ENCODE measurements at places on chromosomes 5 and 9. TPM values are rescaled to one million over a fixed set of nuclear protein-coding genes. Genes with fewer than 3 reads are reported as not detected.

- peak; percentile 58 for DNase-seq
Observed at GRCh38 chr5:95620870-95621838, 1.3 kb downstream of the GPR150 start.

GRCh38 chr5:67003685-67003934 is 193.0 kb downstream of the CD180 start:
- no peak for DNase-seq

DNA sequence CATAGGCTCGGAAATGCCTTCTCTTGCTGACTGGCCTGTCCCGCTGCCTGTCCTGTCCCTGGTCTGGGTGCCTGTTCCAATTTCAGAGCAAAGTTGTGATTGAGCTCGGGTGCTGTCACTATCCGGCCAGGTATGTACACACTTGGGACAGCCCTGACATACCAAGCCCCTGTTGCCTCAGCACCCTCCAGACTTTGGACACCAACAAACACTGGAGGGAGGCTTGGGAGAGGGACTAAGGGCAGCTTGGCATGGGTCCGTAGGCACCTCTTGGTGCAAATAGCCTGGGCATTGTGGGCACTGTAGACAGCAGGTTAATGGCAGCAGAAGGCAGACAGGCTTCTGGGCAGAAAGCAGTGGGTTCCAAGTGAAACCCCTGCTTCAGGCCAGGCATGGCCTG is 86.3 kb upstream of the SEMA6A start:
- no peak for DNase-seq

The RNF183 gene
- 0.40 TPM for total RNA-seq

The PCDHGA12 gene
- not detected for total RNA-seq

The TAF1L gene
- total RNA-seq, result not detected

DNA sequence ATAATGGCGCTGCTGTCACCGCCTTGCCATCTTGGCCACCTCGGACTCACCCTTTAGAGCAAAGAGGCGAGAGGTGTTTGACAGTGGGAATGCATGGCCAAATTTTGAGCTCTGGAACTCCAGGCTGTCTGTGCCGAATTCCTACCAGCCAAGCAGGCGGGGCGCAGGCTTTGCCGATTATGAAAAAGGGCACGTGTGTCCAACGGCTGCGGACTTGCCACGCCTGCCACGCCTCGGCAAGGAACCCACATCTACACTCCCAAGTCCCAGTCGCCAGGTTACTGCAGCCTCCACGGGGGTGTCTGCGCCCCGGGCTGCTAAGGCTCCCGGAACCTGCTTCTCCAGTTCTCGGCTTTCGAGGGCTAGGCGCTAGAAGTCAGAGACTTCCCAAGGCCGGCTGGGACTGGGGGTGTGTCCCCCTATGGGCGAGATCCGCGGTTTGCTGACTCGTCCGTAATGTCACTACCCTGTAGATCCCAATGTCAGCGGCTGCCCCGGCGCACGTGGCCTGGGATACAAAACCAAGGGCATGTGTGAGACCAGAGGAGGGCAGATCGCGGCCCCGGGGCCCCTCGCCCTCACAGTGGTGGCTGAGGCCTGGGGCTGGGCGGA is 2.8 kb downstream of the NPR3 start:
- no peak for DNase-seq

- no peak for DNase-seq
Observed at GRCh38 chr9:79757881-79758669, 186.3 kb downstream of the TLE4 start.

DNA sequence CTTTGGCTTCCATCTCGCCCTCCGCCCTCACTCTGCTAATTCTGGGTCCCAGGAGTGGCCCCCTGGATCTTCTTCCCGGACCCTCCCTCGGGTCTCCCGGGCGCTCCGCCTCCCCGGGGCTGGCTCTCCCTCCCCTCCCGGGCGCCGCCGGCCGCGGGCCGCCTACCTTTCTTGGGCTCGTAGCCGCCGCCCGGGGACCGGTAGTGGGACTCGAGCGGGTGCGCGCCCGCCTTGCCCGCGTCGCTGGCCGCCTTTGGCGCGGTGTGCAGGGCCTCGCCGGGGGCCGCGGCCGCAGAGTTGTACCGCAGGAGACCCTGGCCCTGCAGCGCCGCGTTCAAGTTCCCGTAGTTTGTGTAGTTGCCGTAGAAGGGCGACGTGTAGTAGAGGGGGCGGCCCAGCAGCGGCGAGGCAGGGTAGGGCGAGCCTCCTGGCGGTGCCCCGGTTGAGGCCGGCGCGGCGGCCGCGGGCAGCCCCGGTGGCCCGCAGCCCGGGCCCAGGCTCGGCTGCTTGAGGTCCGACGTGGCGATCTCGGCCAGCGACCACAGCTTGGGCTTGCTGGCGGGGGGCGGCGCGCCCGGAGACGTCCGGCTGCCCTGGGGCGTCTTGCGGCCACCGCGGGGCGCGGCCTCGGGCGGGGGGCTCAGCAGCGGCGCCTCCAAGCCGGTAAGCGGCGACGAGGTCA is 3.2 kb downstream of the IRX2 start:
- no peak for DNase-seq

The RELL2 gene
- 18.8 TPM for total RNA-seq

DNA sequence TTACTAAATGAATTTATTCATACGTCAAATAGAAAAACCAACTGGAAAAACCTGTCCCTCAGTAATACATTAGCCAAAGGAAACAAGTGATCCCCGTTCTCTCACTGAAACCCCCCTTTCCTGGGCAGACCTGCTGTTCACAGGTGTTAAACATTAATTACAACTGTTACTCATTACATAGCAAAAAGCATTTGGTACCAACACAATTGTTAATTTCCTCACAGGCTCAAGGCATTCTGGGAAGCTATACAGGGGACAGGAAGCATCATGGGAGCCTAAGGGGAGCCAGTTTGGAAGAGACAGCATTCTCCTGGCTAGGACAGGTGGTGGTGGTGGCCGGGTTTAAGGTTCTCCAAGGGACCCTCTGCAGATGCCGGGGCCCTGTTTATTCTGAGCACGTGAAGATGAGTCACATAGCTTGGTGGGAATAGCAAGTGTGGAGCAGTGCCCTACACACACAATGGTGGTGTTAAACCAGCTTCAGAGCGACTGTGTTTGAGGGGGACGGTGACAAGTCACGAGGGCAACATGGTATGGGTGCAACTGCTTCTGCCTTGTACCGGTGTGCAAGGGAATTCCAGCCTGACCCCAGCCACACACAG is 62.6 kb upstream of the SLC25A51 start:
- no peak for DNase-seq

DNA sequence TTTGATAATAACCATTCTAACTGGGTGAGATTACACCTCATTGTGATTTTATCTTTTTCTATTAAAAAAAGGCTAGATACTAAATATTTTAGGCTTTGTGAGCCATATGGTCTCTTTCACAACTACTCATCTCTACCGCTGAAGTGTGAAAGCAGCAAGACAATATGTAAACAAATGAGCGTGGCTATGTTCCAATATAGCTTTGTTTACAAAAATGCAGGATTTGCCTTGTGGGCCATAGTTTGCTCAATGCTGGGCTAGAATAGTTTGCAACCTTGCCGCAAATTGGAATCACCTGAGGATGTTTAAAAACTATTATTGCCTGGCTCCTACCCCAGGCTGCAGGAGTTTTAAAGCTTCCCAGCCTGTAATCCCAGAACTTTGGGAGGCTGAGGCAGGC is 10.2 kb upstream of the GPR150 start:
- no peak for DNase-seq

DNA sequence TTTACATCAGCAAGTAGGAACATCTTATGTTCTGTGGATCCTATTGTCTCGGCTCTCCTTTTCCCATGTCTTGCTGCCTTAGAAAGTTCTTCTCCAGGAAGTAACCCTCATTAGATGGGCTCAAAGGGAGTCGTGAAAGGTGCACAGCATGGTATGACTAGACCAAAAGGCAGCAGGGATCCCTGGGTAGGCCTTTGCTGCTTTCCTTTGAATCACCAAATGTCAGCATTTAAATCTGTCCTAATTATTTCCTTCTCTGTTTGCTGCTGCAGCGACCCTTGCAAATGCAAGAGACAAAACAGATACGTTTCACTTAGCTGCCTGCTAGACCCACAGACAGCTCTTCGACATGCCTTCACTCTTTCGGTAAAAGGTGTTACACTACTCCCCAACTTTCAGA is 218.4 kb downstream of the ACTL7B start:
- no peak for DNase-seq

DNA sequence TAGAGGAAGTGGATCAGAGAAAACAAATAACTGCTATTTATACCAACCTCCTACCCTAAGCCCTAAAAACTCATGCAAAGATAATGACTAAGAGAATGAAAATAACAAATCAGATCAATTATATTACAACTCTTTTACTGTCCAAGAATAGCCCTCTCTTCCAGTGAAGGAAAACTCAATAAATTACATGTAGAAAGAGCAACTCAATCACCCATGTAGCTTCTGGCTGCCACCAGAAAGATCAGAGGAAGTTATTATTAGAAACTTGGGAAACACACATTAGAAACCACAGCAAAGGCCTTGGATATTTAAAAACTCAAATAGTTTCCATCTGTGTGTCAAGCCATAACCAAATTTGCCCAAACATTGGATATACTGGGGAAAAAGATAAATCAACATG is 134.0 kb upstream of the TARS1 start:
- no peak for DNase-seq

The SLCO6A1 gene
- not detected for total RNA-seq

The NUTM2F gene
- not detected for total RNA-seq

The C5orf34 gene
- 8.5 TPM for total RNA-seq

The SPINK5 gene
- total RNA-seq, result not detected

The SLC36A2 gene
- not detected for total RNA-seq

The YTHDC2 gene
- 30.3 TPM for total RNA-seq

- DNase-seq, result no peak
Observed at GRCh38 chr9:91320299-91320698, 41.4 kb downstream of the AUH start.

DNA sequence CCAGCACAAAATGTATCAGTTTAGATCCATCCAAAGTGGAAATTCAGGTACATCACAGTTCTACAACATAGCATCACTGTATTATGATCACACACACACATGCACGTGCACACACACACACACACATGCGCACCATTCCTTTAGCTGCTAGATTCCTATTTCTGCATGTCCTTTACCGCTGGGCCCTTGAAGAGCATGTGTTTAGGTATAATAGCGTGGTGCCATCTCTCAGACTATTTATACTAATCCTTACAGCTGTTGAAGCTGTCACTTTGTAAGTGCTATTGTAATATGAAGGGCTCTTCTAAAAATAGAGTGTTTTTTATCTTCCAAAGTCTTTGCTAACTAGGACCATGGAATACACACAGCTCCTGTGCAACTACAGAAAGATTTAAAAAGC is 308.8 kb upstream of the TRPC7 start:
- no peak for DNase-seq

GRCh38 chr5:30581198-30581935 is 612.1 kb upstream of the CDH6 start:
- DNase-seq, result no peak

GRCh38 chr9:70081120-70081495 is 37.5 kb downstream of the MAMDC2 start:
- DNase-seq, result no peak

Measured in activated CD4-positive, alpha-beta memory T cell treated with anti-CD3 and anti-CD28 coated beads, Interleukin-2, amount 10 ng/mL, durations not matched to agents 7 days and 5 days (primary cell).